Aorta (tissue), 5 donors: ENCODE measurements at places on chromosomes 16 and 17. TPM values are rescaled to one million over a fixed set of nuclear protein-coding genes. Genes with fewer than 3 reads are reported as not detected.

The MYH2 gene
- not detected for total RNA-seq

The KRT40 gene
- total RNA-seq, result not detected

The CDH1 gene
- total RNA-seq, result 1.0 TPM

The NEUROD2 gene
- not detected for total RNA-seq

The AARSD1 gene
- total RNA-seq, result 38.2 TPM

The AIPL1 gene
- not detected for total RNA-seq

The IGF2BP1 gene
- total RNA-seq, result 0.29 TPM

The OR3A3 gene
- total RNA-seq, result not detected

The KCNJ16 gene
- 0.24 TPM for total RNA-seq

The DNASE1L2 gene
- total RNA-seq, result 1.1 TPM

The ADAP2 gene
- 44.6 TPM for total RNA-seq

The CACNG5 gene
- total RNA-seq, result not detected

The INCA1 gene
- total RNA-seq, result 1.9 TPM

The CA7 gene
- not detected for total RNA-seq

The DNASE1 gene
- 9.1 TPM for total RNA-seq

The PABPN1L gene
- total RNA-seq, result not detected

The RRAD gene
- total RNA-seq, result 30.1 TPM

The CNTNAP1 gene
- total RNA-seq, result 25.8 TPM

The PPP1R1B gene
- 1.0 TPM for total RNA-seq

The SEPTIN12 gene
- total RNA-seq, result not detected

The PRPF8 gene
- total RNA-seq, result 235 TPM

The CHAD gene
- total RNA-seq, result 0.57 TPM

The TLE7 gene
- total RNA-seq, result not detected

The SCPEP1 gene
- total RNA-seq, result 113 TPM

The CDRT4 gene
- 16.3 TPM for total RNA-seq

The SLC9A5 gene
- total RNA-seq, result 1.6 TPM

The CLCN7 gene
- 89.1 TPM for total RNA-seq

The ZNF821 gene
- total RNA-seq, result 9.9 TPM

The TLCD3A gene
- 8.0 TPM for total RNA-seq

The SREBF1 gene
- 23.6 TPM for total RNA-seq

The ABCA3 gene
- 19.3 TPM for total RNA-seq

The ACE gene
- 30.5 TPM for total RNA-seq

The LRRC37A2 gene
- 15.7 TPM for total RNA-seq

The WNK4 gene
- 0.19 TPM for total RNA-seq

The SGSH gene
- total RNA-seq, result 61.3 TPM

The CSH2 gene
- total RNA-seq, result not detected
